WTC11 (cell line): ENCODE measurements at places on chromosomes 1 and 21.

DNA sequence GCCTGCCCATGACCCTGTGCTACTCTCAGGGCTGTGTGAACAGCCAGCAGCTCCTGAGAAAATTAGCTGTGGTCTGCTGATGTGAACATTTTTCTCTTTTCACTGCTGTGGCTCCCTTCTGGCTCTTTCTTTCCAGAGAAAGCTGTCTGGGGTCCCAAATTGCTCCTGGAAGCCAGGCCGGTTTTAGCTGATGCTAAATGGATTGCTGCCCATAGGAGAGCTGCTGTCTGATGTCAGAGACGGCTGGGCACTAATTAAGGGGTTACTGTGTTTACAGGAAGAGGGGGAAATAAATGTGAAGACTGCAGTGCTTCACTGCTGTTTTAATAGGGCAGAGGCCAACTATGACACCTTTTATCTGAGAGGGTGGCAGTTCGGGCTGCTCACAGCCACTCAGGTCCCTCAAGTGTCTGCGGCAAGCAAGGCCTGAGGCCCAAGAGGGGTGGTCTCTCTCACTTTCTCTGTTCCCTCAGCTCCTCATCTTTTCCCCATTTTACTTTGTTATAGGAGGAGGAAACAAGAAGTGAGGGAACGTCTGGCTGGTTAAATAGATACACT lies 106.0 kb upstream of the GNG12 start:
- DNase-seq, result no peak

DNA sequence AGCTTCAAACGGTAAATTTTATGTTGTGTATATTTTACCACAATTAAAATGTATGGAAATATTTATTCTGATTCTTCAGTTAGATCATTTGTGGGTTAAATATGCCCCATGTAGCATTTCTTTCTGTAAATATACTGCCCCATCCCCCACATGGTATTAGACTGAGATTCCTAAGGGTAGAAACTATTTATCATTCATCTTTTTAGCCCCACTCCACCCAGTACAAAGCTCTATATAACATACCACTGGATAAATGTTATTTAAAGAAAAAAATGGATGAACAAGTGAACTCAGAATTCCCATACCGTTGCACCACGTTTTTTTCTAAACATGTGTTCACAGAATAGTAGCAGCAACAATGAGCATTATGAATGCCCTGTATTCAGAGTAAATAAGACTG lies 234.0 kb upstream of the IRF2BP2 start:
- DNase-seq, result no peak

GRCh38 chr21:36584980-36585940 lies 105.3 kb upstream of the CLDN14 start:
- DNase-seq, result no peak

DNA sequence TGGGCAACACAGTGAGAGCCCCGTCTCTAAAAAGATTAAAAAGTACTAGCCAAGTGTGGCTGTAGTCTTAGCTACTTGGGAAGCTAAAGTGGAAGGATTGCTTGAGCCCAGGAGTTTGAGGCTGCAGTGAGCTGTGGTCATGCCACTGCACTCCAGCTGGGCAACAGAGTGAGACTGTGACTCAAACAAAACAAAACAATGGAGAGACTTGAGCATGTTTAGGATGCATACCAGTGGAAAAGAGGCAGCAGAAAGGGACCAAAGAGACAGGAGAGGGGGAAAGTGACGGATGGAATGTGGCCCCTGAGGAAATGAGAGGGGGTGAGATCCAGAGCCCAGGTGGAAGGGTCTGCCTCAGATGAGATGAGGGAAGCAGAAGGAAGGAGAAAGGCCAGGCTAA lies 358.9 kb downstream of the RPS6KC1 start:
- DNase-seq, result no peak

GRCh38 chr1:182620924-182621585 lies 16.9 kb upstream of the RGS16 start:
- DNase-seq, result no peak

DNA sequence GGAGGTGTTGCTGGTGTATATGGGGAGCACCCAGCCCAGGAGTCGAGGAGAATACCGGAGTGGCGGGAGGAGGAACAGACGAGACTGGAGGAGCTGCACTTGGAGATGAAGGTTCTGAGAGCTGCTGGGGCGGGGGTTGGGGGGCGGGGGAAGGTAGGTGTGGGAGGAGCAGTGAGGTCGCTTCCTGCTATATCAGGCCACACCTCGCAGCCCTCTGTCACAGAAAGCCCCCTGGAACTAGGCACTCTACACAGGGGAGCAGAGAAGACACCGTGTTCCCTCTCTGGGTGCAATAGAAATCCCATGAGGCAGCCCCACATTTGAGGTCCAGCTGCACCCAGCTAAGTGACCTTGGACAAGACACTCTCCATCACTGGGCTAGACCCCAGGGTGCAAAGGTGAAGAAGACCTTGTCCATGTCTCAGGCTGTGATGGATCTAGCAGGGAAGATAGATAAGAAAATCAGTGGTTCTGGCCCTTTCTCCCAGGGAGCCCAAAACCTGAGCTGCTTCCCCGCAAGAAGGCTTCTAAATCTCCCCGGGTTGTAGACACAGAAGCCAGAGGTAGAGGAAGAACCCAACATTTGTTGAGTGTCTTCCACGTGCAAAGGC lies 155.8 kb upstream of the EDN2 start:
- no peak for DNase-seq

DNA sequence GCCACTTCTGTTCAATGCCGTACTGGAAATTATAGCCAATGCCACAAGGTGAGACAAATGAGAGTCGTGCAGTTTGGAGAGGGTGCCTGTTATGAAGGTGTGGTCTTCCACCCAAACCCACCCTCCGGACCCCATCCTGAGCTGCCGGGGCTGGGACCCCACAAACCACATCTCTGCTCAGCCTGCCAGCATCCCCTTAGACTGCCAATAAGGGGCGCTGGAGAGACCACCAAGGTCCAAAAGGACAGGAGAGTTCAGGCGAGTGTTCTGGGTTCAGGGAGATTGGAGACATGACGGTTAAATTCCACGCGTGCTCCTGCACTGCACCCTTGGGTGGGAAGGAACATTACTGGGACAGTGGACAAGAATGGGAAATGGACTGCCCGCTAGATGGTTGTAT lies 48.7 kb upstream of the COL18A1 start:
- DNase-seq, result peak; percentile 64

- DNase-seq, result no peak
Measured at GRCh38 chr1:241518476-241519307, 863 bp downstream of the FH start.

- no peak for DNase-seq
Measured at GRCh38 chr1:35454176-35454575, 103.0 kb downstream of the KIAA0319L start.

GRCh38 chr1:230824919-230825721 lies 43.2 kb downstream of the C1orf198 start:
- no peak for DNase-seq

DNA sequence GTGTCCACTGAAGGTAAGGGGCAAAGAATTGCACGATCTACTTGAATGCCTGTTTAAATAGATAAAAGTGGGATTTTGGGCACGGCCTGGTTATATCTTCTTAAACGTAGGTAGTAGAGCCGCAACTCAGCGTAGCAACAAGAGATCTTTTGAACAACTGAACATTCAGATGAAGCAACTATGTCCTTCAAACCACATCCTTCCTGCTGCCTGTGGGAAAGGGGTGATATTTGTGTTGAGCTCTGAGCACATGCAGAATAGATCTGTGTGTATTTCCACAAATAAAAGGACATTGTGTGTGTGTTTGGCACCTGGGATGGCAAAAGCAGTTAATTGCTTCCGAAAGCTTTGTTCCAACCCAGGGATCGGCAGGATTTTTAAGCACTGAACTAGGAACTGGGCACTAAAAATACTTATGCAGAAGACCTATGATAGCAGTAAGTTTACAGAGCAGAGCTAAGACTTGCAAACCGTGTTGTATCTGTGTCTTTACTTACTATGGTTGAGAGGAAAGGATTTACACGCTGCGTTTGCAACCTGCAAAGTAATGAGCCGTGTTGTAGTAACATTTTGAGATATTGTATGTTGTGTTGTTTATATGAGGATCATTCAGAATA lies 333.4 kb downstream of the CHRM3 start:
- no peak for DNase-seq

DNA sequence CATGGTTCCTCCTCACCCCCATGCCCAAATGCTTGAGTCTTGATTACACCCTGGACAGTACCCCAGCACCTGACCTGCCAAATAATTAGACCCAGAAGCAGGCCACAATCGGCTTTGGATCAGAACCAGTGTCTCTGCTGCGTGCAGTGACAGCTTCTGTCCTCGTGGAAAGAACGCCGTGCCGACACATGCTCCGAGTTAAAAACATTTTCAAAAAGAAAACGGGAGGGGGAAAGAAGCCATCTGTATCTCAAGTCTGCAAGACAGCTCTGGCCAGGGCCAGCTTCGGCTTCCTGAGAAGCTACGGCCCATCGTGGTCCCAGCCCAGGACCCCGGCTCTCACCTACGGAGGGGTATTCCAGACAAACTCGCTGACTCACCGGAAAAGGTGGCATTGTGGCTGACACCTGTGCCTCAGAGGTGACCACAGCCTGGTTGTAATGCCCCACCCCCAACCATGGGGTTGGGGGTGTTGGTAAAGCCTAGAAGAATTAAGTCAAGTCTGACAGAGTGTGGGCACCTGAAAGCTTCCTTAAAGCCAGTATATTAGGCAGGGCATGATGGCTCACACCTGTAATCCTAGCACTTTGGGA lies 25.8 kb downstream of the SSBP3 start:
- DNase-seq, result no peak

DNA sequence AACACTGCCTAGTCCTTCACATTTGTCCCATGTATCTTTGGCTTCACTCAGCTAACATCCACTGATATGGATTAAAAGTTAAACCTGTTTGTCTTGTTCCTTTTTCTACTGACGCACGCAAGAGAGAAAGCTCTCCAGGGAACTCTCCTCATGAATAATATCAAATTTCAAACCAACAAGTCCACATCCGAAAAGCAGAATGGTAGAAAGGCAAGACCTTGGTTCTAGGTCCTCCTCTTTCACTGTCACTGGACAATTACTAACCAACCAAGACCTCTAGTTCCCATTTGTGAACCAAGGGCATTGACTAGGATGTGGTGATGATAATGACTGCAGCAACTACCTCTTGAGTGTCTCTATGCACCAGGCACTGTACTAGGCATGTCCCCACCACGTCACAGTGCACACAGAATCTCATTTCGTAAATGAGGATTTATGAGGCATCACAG lies 8.4 kb downstream of the PLPP3 start:
- no peak for DNase-seq

GRCh38 chr1:66395202-66396061 lies 138.5 kb upstream of the SGIP1 start:
- no peak for DNase-seq

DNA sequence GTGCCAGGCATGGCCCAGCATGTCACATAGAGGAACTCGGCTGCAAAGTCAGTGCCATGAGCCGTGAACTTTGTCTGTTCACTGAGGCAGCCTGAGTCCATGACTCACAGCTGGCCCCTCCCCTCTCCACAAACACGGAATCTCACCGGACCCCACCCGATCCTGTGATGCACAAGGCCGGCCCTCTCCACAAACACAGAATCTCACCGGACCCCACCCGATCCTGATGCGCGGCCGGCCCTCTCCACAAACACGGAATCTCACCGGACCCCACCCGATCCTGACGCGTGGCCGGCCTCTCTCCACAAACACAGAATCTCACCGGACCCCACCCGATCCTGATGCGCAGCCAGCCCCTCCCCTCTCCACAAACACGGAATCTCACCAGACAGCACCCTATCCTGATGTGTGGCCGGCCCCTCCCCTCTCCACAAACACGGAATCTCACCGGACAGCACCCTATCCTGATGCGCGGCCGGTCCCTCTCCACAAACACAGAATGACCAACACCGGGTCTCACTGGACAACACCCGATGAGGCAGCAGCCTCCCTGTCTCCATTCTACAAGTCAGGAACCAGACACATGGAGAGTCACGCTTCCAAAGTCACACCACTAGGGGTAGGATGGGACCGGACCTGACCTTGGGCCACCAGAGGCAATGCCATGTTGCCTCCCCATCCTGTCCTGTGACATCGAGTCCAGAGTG lies 39.6 kb upstream of the GPR153 start:
- no peak for DNase-seq

DNA sequence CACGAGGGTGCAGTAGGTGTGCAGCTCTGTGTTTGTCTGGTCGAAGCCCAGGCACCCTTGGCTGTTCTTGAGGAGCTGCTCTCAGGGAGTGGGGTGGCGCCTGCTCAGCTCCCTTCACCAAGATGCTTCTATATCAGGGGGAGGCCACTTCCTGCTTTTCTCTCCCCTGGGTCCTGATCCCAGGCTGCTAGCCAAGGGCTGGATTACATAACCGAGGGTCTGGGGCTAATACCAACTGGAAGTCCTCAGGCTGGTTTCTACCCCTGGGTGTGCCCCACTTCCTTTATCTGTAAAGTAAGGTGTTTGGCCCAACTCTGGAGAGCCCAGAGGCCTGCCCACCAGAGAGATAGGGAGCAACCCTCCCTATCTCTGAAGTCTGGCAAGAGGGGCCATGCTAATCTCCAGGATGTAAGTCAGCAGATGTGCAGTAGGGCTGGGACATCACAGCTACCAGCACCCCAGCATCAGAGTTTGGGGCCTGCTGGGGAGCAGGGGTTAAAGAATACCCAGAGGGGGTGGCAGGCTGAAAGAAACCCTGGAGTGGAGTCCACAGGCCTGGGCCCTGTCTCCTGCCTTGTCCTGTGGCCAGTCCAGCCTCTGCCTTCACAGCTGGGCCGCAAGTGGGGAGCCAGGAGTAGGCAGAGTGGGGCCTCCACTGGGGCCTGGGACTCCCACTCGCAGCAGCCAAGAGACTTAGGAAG lies 2.1 kb downstream of the SELENBP1 start:
- no peak for DNase-seq

DNA sequence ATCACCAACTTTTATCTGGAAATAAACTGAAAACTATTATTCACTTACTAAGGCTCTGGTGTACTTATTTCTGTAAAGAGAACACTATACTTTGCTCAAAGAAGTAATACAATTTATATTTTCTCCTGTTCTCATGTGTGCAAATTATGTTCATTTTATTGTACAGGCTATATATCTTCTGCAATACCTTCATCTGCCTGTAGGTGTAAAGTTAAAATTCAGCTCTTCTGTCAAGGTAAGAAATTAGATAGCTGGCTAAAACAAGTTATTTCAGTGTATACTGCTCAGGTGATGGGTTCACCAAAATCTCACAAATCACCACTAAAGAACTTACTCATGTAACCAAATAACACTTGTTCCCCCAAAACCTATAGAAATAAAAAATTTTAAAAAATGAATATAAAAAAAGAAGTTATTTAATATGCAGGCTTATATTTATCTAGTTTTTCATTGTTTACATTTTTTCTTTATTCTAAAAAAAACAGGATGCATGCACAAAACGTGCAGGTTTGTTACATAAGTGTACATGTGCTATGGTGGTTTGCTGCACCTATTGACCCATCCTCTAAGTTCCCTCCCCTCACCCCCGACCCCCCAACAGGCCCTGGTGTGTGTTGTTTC lies 81.5 kb downstream of the PTGER3 start:
- DNase-seq, result no peak

GRCh38 chr1:160844447-160845232 lies 18.0 kb downstream of the CD244 start:
- DNase-seq, result no peak

DNA sequence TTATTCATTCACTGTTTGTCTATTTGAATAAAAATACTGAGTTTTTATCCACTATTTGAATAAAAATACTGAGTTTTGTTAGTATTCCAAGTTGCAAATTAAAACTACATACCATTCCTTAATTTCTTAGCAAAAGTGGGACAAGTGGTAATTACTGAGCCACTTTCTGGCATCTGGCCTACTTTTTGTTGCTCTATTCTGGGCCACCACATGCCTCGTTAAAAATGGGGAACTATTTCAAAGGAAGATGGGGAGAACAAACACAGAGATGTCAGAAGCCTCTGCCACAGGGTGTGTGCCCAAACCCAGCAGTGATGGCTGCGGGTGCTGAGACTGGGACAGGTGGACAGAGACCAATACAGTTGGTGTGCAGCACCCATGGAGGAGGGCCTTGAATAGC lies 14.6 kb downstream of the PIGP start:
- DNase-seq, result no peak
